ENCODE measurements at places on chromosomes 16 and 17.

- no peak for DNase-seq
Measured at GRCh38 chr16:27745348-27745747, 195.4 kb downstream of the KATNIP start.

- no peak for DNase-seq
Measured at GRCh38 chr17:43979671-43980070, 24.8 kb upstream of the NAGS start.

DNA sequence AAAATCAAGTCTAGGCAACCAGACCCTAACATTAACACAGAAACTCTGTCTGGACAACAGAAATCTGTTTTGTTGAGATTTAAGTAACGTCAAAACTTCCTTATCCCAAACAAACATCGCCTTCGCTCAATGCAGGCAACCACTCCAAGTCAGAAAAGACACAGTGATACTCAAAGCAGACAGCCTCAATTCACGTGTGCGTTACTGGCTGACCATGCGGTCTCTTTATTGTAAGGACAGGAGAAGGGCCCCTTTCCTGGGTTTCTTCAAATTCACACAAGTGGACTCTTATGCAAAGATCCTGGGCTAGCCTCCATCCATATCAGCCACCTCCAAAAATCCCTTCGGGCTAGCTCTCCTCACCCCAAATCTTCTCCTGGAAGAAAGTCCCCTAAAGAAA, 467.7 kb downstream of the SOX9 start:
- DNase-seq: no peak

DNA sequence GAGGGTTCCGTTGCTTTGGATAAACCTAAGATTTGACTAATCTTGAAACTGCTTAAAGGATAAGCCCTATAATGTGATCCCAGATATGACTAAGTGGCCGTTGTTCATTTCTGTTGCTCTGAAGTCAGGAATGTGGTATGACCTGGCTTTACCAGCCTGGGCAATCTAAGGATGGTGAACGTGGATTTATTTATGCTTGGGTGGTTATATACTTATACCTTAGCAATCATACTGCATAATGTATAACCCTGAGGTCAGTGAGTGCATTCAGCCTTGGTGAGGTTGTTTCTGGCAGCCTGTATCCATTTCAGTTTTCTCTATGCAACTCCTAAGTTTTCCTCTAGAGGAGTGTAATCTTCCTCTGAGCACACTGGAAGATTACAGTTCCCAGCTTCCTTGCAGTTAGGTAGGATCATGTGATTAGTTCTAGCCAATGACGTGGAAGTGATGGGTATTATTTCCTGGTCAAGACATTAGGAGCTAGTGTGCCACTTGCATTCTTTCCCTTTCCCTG, 41.9 kb downstream of the FTO start:
- DNase-seq: no peak

DNA sequence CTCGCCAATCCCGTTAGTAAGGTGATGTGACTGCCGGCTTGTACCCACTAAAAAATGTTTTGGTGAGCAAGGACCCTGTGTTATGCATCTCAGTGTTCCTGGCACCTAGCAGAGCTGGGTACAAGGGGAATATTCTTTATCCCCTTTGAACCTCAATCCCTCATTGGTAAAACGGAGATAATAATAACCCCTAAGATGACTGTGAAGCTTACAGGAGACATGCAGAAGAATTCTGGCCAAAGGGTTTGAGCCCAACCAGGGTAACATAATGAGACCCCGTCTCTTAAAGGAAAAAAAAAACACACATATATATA, 896 bp downstream of the GGA2 start:
- DNase-seq: no peak

GRCh38 chr16:56048425-56049105, 142.7 kb upstream of the GNAO1 start:
- DNase-seq: peak; percentile 95

GRCh38 chr17:60149691-60150582, at the start of gene CA4:
TSS of gene CA4 (plus strand) at chr17:60149973. CDS start at chr17:60150035, 62 bp downstream.
- DNase-seq: no peak

DNA sequence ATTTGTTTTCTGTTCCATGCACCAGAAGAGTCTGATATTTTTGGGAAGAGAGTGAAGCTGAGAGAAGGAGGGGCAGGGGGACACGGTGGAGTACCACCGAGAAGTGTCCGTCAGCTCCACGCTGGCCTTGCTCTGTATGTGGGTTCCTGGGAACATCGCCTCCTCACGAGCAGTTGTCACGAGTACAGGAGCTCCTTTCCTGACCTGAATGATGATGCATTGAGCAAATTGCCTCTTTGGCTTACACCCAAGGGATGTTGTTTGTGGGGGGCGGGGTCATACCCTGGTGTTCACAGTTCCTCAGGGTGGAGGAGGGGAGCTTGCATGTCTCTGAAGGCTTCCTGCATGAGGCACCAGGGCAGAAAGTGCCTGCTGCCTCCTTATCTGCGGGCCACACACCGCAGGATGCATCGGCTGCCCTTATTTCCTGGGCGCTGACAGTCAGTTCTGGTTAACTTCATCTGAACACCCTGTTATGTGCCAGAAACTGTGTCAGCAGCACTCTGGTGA, 36.2 kb downstream of the RGS9 start:
- DNase-seq: no peak

DNA sequence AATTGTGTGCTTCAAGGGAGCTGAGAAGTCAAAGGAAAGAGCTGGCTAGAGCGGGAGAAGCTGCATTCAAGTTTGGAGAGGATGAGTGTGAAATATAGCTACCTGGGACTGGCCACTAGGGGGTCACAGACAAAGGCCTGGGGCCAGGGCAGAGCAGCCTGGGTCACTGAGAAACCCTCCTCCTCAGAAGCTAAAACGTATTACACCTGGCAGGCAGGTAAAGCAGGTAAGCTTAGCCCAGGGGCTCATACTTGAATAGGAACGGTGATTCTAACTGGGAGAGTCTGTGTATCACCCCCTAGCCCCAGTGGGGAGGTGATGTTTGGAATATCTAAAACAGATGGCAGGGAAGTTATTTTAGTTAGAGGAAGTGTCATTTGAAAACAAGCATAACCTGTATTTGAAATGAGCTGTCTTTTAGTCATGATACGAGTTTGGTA, 6.8 kb downstream of the KRT37 start:
- peak; percentile 53 for DNase-seq

DNA sequence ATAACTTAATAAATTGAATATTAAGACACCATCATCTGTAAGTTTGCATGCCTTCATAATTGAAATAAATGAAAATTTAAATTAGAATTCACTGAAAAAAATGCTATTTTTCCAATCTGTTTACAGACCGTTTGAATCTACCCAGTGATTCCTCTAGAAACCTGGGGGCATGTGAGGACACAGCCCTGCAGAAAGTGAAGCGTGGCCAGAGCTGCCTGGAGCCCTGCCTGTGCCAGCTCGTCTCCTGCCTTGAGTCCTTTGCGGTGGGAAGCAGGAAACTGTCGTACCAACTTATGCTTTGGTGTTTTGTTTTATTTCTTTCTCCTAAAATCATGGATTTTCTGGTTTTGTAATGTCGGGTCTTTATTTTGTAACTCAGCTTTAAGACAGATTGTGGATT, 67.8 kb upstream of the FA2H start:
- no peak for DNase-seq

- DNase-seq: peak; percentile 82
Measured at GRCh38 chr17:72118335-72119076, 2.3 kb upstream of the SOX9 start.

DNA sequence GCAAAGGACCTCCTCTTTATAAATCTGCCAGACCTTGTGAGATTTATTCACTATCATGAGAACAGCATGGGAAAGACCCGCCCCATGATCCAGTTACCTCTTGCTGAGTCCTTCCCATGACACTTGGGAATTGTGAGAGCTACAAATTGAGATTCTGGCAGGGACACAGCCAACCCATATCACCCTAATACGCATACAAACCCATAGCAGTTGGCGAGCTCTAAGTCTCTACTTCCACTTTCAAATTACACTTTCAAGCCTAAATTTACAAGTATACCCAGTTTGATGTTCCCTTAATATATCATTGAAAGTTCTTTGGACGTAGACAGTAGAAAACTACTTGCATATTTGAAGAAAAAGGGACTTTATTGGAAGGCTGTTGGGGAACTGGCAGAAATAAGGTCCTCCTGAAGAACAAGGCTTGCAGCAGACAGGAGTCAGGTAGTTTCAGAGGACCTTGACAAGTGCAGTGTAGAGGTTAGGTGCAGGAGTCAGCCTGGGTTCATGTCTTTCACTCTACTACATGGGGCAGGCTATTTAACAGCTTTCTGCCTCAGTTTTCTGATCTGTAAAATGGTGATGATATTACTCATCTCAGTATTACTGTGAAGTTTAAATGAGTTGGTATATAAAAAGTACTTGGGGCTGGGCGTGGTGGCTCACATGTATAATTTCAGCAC, 107.9 kb upstream of the EEF2KMT start:
- DNase-seq: no peak

DNA sequence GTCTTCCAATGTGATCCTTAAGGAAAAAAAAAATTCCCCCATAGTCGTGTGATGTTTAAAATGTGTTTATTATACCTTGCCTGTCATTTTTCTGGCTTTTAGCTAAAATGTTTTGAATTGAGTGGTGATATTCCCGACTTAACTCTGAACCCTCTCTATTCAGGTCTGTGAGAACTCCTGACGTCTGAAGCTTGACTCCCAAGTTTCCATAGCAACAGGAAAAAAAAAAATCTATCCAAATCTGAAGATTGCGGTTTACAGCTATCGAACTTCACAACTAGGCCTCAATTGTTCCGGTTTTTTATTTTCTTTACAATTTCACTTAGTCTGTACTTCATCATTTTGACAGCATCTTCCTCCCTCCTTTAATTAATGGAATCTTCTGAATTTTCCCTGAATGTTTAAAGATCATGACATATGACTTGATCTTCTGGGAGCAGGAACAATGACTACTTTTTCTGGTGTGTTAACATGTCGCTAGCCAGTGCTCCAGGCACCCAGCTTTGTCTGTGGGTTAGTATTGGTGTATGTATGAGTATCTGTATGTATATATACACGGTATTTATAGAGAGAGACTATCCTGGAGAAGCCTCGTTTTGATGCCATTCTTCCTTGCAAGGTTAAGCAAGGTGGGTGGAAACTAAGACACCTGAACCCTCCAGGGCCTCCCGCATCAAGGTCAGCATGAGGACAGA, 12.8 kb upstream of the HSBP1 start:
- no peak for DNase-seq

GRCh38 chr17:15249487-15249886, 15.6 kb downstream of the PMP22 start:
- no peak for DNase-seq

- DNase-seq: peak; percentile 69
Measured at GRCh38 chr17:63113167-63113566, 147.1 kb downstream of the TANC2 start.

DNA sequence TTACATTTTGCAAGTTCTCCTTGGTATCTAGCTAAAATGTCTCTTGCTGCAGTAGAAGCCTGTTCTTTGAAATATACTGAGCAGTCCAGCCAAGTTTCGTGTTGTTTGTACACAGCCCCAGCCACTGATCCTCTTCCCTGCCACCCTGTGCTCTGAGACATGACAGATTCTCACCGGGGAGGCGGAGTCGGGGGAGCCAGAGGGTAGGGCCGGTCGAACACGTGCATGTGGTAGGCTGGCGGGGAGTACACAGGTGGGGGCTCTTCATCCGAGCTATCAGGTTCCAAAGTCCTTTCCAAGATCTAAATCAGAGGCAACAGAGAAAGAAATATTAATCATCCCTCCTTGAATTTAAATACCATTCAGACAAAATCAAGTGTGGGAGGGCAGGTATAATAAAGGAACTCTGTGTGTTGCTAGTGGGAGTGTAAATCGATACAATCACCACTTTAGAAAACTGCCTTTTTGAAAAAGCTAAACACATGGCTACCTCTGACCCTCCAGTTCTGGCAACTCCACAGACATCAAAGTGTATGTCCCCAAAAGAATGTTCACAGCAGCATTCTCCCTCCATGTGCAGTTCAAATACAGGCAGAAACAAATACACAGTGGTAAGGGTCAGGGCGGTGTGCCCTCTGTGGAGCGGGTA, 29.7 kb upstream of the MRPS23 start:
- DNase-seq: no peak

DNA sequence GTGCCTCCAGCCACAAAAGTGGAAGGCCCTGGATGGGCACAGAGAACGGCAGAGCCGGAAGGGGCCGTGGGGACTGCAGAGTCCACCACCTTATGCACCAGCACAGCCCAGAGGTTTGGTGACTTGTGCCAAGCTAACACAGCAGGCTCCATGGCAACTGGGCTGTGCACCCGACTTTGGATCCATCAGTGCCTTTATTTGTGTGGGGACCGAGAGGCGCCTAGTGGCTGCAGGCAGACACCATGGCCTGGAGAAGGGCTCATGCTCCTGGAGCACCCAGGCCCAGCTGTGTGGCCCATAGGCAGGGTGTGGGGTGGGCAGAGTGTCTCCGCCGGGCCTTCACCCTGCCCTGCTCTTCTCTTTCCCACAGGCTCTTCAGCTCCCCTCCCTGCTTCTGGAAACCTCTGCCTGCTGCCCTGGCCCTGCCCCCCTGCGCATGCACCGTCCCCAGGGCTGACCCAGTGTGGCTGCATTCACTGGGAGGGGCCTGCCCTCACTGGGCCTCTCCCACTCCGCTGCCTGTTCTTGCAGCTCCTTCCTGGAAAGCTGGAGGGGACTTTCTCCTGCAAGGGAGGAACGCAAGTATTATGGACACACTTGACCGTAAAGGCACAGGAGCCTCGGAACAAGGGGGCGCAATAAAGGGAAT, 10.1 kb downstream of the C16orf90 start:
- DNase-seq: no peak

All from Karpas-422 (cell line).